KG1 (cell line): ENCODE measurements at places on chromosomes 11 and 22.

- no peak for DNase-seq
Measured at GRCh38 chr11:77092382-77092781, 10.3 kb upstream of the OMP start.

GRCh38 chr11:111370270-111370901 is 8.7 kb downstream of the POU2AF1 start:
- no peak for DNase-seq

GRCh38 chr11:19511413-19512183 is 201.0 kb upstream of the NAV2 start:
- no peak for DNase-seq

DNA sequence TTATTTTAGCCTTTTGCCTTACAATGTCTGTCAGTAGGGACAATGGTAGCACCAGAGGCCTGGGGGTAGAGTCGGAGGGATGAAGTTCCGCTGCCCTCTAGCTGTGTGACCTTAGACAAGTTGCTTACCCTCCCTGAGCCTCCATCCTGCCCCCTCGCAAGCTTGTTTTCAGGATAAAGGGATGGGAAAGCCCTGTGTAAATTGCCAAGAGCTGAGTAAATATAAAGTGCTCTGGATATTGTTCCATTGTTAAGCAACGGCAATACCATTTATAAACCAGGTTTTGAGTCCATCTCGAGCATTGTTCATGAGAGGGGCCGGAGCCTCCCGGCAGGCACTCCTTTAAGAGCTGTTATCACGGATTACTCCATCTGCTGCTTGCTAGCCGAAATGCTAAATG is 72.9 kb downstream of the ZBTB16 start:
- no peak for DNase-seq

GRCh38 chr11:111565114-111565720 is 24.7 kb downstream of the LAYN start:
- peak; percentile 80 for DNase-seq

DNA sequence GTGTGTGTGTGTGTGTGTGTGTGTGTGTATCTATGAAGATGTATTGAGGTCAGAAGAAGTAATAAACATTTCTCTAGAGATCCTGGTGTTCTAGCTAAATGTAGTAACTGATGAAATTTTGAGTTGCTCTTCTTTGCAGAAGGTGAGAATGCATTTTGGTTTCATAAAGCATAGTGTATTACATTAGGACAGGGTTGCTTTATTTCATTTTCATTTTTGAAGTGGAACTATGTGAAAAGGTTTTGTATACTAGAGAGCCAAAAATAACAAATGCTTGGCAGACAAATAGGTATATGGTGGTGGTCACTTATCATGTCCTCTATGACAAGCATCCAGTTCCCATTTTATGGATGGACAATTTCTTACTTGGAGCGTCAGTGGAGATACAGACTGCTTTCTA is 99.0 kb downstream of the CASP12 start:
- DNase-seq, result no peak

DNA sequence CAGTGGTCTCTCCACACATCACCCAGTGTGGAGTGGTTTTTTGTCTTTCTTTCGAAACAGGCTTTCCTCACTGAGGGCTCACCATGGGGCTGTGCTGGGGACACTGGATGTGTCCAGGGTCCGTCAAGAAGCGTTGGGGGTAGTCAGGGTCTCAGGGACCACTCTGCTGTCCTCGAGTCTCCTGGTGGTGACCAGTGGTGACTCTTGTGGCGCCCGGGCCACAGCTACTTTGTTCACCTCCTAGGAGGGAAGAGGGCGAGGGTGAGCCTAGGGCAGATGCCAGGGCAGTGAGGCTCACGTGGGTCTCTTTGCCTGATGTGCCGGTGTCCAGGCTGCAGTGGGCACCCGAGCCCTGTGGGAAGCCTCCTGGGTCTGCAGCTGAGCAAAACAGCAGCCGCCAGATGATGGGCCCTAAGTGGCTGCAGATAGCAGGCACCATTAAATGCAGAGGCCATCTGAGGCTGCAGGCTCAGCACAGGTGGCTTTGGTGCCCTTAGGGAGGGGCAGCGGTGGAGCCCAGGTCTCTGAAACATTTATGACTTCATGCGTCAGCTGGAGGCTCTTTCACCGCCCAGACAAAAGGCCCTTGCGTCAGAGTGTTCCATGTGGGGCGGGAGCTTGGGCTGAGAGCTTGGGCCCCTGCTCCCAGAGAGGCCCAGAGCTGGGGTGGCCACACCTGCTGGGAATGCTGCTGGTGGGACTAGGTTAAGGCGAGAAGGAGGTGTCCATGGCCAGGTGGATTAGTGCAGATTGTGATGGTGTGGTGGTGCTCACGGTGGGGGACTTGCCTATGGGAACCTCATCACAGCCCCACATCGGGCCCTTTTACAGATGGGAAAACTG is 29.5 kb downstream of the KCNQ1 start:
- no peak for DNase-seq

DNA sequence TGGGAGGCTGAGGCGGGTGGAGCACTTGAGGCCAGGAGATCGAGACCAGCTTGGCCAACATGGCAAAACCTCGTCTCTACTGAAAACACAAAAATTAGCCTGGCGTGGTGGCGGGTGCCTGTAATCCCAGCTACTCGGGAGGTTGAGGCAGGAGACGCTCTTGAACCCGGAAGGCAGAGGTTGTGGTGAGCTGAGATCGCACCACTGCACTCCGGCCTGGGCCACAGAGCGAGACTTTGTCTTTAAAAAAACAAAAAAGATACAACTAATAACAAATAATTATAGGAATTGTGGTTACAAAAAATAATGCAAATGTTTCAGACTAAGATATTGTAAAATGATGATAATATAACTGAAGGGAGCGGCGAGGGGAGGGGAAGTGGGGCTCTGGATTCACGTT is 90.3 kb upstream of the RTL6 start:
- no peak for DNase-seq

DNA sequence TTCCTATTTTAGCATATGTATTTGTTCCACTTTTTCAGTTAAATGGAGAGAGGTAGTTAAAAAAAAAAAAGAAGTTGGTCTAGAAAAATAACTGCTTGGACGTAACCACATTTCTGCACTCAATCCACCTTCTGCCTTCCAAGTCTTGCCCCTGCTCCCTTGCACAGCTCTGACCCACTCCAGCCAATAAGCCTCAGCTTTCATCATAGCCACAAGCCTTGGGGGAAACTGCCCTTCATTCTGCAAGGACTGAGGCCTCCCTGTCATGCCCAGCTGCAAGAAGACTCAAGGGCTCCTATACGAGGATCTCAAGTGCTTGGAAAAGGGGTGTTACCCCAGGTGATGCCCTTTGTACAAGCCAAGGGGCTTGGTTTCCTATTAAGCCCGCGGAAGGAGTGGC is 36.0 kb upstream of the OAF start:
- DNase-seq, result no peak

- no peak for DNase-seq
Measured at GRCh38 chr22:29385748-29386147, 2.6 kb downstream of the AP1B1 start.

GRCh38 chr11:73396985-73397384 is 20.8 kb downstream of the RELT start:
- DNase-seq, result no peak

- no peak for DNase-seq
Measured at GRCh38 chr11:65918211-65919140, at the start of gene C11orf68. C11orf68 (minus strand) TSS chr11:65919062; CDS start chr11:65919031, 31 bp downstream.

DNA sequence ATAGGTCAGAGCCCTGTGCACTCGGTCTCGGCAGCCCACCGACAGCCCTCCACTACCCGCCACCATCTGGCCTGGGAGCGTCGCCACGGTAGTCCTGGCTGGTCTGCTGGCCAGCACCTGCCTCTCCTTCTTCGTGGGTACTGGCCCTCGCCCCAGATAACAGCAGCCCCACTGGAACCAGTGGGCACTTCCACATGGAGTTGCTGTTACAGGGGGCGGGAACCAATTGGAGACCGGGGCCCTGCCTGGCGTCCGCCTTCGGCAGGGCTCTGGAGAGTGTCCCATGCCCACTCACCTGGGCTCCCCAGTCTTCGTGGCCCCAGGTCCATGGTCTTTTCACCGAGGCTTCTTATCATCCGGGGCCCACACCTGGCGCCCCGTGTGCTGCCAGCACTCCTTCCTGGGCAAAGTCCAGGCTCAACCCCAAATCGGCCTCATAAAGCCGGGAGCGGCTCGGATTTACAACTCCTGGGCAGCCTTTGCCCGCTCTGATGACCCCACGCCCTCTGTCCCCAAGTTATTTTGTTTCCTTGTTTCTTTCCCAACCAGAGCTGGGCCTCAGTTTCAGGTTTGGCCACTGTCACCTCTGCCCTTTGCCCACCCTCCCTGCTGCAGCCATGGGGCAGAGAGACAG is 12.9 kb upstream of the EHD1 start:
- no peak for DNase-seq

DNA sequence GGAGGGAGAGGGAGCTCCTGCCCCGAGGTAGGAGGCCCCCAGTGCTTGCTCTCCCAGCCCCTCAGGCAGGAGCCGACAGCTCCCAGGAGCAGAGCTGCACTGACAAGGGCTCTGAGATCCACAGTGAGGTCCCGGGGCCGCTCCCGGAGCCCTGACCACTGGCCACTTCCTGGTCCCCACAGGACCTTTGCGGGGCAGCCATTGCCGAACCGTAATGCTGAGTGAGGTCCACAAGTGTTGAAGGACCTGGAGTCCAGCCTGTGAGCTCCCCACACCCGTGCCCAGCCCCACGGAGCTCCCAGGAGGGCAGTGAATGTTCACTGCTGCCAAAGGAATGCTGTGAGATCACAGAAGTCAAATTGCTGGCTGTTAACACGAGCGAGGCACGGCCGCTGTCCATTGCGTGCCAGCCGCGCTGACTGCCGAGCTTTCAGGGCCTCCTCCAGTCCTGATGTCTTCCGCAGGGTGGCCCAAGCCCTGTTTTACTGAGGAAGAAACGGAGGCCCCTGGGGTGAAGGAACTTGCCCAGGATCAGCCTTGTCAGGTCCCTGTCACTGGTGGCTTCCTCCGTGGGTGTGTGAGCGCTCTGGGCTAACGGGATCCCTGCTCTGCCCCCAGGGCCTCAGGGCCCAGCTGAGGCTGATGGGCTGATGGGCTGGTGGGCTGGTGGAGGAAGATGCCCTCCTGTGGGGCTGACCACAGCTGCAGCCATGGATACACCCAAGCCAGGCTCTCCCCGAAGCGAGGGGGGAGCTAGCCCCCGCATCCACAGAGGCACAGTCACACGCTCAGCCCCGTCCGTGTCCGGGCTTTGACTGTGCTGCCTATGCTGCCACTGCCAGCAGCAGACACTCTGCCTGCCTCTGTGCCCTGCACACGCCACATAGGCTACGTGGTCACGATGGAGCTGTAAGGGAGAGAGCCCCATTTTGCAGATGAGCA is 70.8 kb downstream of the WNT7B start:
- DNase-seq, result no peak

DNA sequence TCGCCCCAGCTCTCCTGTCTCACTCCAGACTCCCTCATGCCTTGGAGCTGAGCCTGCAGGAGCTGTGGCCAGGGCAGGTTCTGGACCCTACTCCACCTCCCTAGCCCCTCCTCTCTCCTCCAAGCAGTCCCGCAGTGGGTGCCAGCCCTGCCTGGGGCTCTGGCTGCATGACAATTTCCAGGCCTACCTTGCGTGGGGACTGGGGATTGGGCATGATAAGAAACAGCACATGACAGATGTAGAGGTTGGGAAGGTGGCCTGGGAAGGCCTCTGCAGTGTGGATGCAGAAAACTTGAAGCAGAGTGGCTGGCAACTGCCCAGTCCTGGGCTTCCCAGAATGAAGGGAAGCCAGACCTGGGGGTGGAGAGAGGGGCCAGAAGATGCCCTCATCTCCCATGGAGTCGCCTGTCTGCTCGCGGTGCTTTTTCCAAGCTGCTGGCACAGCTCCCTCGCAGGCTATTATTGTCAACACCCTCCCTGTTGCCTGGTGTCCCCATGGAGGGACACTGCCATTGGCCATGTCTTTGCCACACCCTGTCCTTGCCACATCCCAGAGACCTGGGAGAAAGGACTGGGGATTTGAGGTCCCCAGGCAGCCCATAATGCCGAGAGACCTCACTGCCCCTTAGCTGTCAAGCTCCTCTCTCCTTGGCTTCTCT is 48.9 kb upstream of the CDON start:
- DNase-seq, result no peak

DNA sequence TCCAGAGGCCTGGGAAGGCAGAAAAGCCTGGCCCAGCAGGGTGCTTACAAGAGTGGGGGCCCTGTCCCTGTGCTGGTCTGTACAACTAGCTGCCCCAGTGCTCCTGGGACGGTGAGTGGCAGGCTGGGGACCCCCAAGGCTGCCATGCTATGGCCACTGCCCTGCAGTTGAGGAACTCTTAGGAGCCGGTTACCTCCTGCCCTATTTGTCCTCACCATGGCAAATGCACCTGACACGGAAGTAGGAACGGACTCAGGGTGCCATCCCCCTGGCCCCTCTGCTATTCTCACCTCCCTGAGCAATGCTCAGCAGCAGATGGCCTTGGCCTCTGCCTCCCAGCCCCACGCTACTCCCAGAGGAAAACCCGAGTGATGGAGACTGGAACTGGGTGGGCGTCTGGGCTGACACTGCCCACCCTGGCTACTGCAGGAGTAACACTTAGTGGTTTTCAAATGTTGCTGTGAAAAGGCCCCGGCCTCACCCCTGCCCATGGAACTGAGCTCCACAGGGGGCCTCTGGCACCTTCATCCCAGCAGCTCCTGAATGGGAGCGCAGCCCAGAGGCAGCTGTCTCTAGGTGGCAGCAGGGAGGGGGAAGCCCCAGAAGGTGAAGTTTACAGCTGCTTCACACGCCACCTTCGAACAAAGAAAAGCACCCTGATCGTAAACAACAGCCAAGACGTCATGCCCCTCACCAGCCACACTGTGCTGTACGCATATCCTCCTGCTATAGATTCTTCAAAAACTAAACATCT is 105.3 kb downstream of the CTTN start:
- DNase-seq, result no peak

DNA sequence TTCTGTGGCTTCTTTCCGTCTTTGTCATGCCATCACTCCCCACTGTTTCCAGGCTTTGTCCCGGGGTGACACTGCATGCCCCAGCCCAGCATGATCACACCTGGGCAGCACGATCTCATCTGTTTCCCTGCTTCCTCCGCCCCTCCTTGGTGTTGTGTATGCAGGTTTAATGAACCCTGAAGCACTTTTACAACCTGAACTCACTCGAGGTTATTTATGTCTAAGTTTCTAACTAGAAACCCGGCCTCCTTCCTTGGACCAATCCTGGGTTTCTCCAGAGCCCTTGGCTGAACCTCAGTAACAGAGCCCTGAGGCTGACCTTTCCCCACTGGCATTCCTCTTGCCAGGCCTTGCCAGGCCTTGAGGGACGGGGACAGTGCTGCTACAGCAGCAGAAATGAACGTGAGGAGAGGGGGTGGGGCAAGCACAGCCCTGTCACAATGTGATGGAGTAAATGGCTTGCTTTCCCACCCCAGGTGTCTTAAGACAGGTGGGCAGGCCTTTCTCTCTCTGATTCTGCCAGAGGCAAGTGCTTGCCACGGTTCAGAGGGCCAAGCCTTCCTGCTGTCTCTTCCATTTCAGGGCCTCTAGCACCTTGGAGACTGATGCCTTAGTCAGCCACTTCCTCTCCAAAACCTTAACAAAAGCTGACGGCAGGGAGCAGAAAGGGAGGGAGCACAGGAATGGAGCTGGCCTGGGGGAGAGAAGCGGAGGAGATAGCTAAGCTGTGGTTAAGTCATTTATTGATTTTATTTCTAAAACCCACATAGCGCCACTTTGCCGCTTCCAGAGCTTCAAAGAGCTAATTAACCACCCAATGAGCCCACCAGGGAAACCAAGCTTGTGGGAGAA is 3.1 kb upstream of the PYGM start:
- no peak for DNase-seq
